ENCODE measurements at places on chromosomes 7 and 10. TPM values are rescaled to one million over a fixed set of nuclear protein-coding genes. Genes with fewer than 3 reads are reported as not detected.

CALML3 gene
- total RNA-seq, result not detected

SCIN gene
- not detected for total RNA-seq

GPC2 gene
- total RNA-seq, result 0.64 TPM

GRCh38 chr7:70318511-70318910 is 720.2 kb downstream of the AUTS2 start:
- no peak overlapping the region for H3K4me3 ChIP-seq
- no peak for DNase-seq
- H3K36me3 ChIP-seq, result no peaks in the 10 kb centered on the region

GRCh38 chr10:59585046-59585700 is 124.5 kb downstream of the SLC16A9 start:
- H3K27me3 ChIP-seq, result no peaks in the 10 kb centered on the region
- no peaks in the 10 kb centered on the region for H3K36me3 ChIP-seq
- no peaks in the 10 kb centered on the region for H3K4me1 ChIP-seq
- no peak overlapping the region for H3K4me3 ChIP-seq

DNA sequence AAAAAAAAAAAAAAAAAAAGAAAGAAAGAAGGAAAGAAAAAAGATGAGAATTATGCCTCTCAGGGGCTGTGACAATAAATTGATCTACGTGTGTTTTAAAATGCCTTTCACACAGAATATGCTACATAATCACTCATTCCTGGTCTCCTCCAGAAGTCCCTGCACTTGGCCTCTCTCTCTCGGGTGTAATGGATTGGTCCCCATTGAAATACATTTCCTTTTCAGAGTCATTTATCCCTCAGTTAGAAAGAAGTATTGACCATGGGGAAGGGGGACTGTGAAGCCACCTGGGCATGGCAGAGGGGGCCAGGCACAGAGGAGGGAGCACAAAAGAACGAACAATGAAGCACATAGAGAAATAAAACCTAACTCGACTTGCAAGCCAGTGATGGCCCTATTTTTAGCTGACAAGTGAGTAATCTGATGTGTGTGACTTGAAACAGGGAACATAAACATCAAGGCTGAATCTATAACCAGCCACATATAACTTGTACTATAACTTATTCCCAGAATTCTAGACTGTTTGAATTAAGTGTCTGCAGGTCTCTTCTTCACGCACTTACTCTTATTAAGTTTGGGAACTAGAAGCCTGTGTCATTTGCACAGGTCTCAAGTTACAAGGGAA is 490.8 kb downstream of the KCNMA1 start:
- H3K4me3 ChIP-seq, result no peak overlapping the region
- no peaks in the 10 kb centered on the region for H3K27me3 ChIP-seq
- H3K27ac ChIP-seq, result no peak overlapping the region
- no peak for DNase-seq
- no peaks in the 10 kb centered on the region for H3K36me3 ChIP-seq

DNA sequence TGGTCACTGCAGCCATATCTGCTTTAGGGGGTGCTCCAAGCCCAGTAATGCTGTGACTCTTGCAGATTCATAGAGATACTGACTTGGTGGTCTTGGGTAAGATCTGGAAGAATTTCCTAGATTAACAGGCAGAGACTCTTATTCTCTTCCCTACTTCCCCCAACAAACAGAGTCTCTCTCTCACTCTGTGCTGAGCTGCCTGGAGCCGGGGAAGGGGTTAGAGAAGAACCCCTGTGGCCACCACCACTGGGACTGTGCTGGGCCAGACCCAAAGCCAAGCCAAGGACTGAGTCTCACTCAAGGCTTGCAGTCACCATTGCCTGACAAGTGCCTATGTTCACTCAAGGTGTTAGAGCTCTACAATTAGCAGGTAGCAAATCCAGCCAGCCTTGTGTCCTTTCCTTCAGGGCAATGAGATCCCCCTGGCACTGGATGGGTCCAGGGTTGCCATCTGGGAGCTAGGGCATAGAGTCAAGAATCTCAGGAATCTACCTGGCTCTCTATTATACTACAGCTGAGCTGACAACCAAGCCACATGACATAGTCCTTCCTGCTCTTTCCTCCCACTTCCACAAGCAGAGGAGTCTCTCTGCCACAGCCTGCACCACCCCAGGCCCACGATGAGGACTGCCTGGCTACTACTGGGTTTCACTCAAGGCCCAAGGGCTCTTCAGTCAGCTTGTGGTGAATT is 41.4 kb upstream of the TECTB start:
- no peak overlapping the region for H3K4me3 ChIP-seq
- H3K4me1 ChIP-seq, result no peaks in the 10 kb centered on the region
- no peak overlapping the region for H3K27ac ChIP-seq

DNA sequence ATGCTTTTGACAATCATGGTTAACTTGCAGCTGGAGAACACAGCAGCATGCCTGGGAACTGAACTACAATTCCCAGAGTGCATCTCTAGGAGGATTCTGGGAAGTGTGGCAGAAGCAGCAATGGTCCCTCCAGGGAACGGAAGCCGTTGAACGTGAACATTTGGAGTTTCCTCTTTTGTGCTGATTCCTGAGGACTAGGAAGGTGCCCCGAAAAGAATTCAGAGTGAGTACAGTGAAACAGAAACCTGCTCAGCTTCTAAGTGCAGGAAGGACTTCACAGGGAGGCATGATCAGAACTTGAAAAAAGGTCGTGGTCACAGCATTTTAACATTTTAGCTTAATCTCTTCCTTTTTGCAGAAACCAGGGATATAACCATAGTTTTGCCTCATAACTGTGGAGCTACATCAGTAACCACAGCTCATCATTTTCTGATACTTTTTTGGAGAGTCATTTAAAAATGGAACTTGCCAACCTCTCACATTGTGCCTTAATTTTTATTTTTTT is at the start of gene NUDT13:
TSS of gene NUDT13 (plus strand) at position 111 of the 505 bp plus-strand sequence. CDS start 3,911 bp downstream, outside the sequence.
- peaks cover 11% of the 10 kb centered on the region for H3K4me1 ChIP-seq
- H3K4me3 ChIP-seq, result peak within 1 kb of the TSS; percentile 45
- DNase-seq, result peak; percentile 83
- 0 out of 3 replicates have a peak, but pooled peaks cover 3% of the 10 kb centered on the region for H3K36me3 ChIP-seq
- no peaks in the 10 kb centered on the region for H3K27me3 ChIP-seq

DNA sequence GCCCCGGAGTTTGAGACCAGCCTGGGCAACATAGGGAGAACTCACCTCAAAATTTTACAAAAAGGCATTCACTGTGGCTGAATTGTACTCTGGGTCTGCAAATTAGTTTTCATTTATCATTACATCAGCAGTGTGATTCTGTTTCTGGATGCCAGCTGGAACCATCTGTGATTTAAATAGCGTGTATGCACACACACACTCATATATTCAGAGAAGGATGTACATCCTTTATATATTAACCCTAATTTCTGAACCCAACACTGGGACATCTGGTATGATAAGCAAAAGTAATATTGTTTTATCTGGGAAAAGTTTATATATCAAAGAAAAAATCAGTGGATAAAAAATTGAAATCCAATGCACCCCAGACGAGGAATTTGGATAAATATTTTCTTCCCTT is 33.8 kb upstream of the LYZL1 start:
- H3K27me3 ChIP-seq, result no peaks in the 10 kb centered on the region
- peaks cover 28% of the 10 kb centered on the region for H3K4me1 ChIP-seq
- no peak overlapping the region for H3K27ac ChIP-seq
- H3K4me3 ChIP-seq, result no peak overlapping the region
- DNase-seq, result no peak

DNA sequence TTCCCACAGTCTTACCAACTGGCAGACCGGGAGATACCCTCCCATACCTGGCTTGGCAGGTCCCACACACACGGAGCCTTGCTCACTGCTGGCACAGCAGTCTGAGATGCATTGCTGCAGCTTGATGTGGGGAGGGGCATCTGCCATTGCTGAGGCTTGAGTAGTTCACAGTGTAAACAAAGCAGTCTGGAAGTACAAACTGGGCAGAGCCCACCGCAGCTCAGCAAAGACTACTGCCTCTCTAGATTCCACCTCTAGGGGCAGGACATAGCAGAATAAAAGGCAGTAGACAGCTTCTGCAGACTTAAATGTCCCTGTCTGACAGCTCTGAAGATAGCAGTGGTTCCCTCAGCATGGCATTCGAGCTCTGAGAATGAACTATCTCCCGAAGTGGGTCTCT is 69.6 kb upstream of the RELN start:
- peak overlapping the region; percentile 6 for H3K27ac ChIP-seq
- no peaks in the 10 kb centered on the region for H3K36me3 ChIP-seq
- peaks cover 65% of the 10 kb centered on the region for H3K4me1 ChIP-seq
- no peak overlapping the region for H3K4me3 ChIP-seq
- peak; percentile 67 for DNase-seq

GRCh38 chr10:48494073-48494472 is 110.8 kb downstream of the ARHGAP22 start:
- DNase-seq, result no peak
- no peaks in the 10 kb centered on the region for H3K4me1 ChIP-seq
- no peaks in the 10 kb centered on the region for H3K36me3 ChIP-seq
- no peak overlapping the region for H3K27ac ChIP-seq
- H3K27me3 ChIP-seq, result peaks cover 2% of the 10 kb centered on the region

PTPRN2 gene
- total RNA-seq, result 1.7 TPM

GRCh38 chr10:89699581-89700064 is 1.8 kb upstream of the KIF20B start:
- H3K4me1 ChIP-seq, result peaks cover 56% of the 10 kb centered on the region
- H3K27me3 ChIP-seq, result no peaks in the 10 kb centered on the region
- peak overlapping the region; percentile 93 for H3K4me3 ChIP-seq

EGFR gene
- 7.0 TPM for total RNA-seq
